ENCODE measurements at places on chromosomes 2 and 18.

GRCh38 chr2:24745825-24746224 is 47.4 kb downstream of the PTRHD1 start:
- DNase-seq, result no peak

- DNase-seq, result no peak
Observed at GRCh38 chr2:20657522-20658235, 6.8 kb upstream of the HS1BP3 start.

GRCh38 chr2:29920130-29920577 is 1.2 kb downstream of the ALK start:
- DNase-seq, result peak; percentile 17

GRCh38 chr2:64655018-64655664 is 1.4 kb upstream of the SERTAD2 start:
- no peak for DNase-seq

GRCh38 chr2:111952871-111953452 is 54.6 kb downstream of the MERTK start:
- no peak for DNase-seq

GRCh38 chr18:44732238-44732563 is 51.5 kb downstream of the SETBP1 start:
- no peak for DNase-seq

GRCh38 chr2:23656597-23656973 is 270.3 kb downstream of the ATAD2B start:
- no peak for DNase-seq

DNA sequence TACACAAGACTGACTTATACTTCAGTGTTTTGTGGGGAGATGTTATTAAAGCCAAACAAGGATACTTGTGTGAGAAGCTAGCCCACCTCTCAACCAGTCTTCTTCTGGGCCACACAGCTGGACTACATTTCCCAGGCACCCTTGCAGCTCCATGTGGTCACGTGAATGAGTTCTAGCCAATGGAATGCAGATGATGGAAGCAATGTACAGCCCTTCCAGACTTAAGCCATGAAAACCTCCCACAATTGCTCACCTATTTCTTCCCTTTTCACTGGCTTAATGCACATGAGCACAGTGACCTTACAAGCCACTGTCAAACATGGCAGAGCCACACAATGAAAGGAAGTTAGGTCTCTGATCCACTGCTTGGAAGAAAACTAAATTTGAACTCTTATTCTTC is 20.4 kb upstream of the FEZ2 start:
- DNase-seq, result peak; percentile 24

DNA sequence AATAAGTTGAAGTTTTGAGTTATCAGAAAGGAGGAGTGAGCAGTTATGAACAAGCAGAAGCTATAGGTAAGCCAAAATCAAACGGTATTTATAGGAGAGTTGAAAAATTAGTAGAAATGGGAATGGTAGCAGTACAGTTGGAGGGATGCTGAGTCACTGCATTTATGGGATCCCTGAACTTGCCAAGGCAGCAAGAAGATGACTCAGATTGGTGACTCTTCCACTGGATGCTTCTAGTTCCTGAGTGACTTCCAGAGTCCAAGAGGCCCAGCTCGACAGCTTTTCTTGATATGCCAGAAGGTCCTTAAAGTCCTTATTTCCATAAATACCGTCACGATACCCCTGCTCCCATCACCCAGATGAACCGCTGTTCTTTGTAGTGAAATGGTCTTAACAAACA is 31.1 kb upstream of the ACTR3 start:
- no peak for DNase-seq

- no peak for DNase-seq
Observed at GRCh38 chr2:229269941-229270340, 1.1 kb downstream of the PID1 start.

DNA sequence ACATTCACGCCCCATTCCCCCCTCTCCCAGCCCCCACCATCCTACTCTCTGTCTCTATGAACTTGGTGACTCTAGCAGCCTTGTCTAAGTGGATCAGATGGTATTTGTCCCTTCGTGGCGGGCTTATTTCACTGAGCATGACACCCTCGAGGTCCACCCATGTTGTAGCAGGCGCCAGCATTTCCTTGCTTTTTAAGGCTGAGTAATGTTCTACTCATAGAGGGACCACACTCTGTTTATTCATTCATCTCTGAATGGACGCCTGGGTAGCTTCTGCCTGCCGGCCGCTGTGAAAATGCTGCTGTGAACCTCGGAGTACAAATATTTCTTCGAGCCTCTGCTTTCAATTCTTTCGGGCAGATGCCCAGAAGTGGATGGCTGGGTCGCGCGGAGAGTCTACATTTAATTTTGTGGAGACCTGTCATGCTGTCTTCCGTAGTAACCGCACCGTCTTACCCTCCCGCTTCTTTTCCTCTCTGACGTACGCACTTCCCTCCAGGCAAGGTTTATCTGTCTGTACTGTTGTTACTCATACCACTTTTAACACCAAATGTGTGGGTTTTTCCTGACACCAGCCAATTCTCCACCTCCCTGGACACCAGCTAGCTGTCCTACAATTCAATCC is 5.6 kb downstream of the CROCC2 start:
- no peak for DNase-seq

GRCh38 chr2:57880446-57880845 is 166.2 kb upstream of the VRK2 start:
- DNase-seq, result no peak
